ENCODE measurements at places on chromosomes 12 and 14.

GRCh38 chr12:82008251-82008650 lies 249.1 kb upstream of the PPFIA2 start:
- DNase-seq = no peak

- DNase-seq = no peak
Measured at GRCh38 chr12:109545826-109546225, 27.5 kb downstream of the MMAB start.

- DNase-seq = no peak
Measured at GRCh38 chr14:94116701-94117100, 6.2 kb downstream of the IFI27 start.

- no peak for DNase-seq
Measured at GRCh38 chr12:106021516-106021915, 117.2 kb downstream of the NUAK1 start.

DNA sequence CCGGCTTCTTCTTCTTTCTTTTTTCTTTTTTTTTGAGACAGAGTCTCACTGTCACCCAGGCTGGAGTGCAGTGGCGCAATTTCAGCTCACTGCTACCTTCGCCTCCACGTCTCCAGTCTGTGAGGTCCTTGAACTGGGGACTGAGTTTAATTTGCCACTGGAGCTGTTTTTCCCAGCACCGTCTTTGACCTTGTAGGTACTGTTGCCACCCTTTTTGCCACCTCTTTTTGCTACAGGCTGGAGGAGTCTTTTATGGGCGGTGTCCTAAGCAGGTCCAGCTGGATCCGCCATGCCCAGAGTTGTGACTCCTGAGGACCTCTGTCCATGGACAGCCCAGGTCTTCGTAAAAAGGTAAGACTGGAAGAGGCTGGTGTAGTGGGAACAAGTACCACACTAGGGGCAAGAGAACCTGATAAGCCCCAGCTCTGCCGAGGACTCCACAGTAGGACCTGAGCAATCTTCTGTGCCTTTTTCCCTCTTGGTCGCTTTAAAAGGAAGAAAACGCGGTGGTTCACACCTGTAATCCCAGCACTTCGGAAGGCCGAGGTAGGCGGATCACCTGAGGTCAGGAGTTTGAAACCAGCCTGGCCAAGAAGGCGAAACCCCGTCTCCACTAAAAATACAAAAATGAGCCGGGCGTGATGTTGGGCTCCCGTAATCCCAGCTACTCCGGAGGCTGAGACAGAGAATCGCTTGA lies 946 bp downstream of the RNU4-2 start:
- no peak for DNase-seq

DNA sequence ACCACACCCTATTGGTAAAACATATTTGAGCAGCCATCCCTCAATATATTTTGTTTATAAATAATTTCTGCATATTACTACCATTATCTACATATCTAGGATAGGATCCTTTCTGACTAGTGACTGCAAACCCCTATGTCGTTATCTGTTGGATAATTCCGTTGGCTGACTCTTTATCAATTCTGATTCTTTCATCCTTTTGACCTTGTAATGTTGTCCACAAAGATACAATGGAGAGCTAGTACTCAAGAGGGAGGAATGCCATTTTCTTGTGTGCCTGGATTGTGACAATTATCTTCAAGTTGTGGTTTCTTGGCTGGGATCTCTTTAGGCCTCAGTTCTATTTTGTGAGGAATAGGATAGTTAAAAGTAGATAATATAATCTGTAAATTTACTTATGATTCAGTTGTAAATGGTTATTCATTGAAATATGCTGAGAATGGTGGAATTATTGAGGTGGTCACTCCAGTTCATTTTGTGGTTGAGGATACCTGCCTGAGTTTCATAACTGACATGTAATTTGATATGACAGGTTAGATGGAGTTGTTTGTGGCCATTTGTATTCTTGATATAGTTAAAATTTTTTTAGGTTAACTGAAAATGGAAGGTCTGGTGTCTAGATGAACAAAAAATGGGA lies 10.1 kb downstream of the CHST11 start:
- no peak for DNase-seq

GRCh38 chr12:67757651-67758050 lies 109.1 kb downstream of the DYRK2 start:
- DNase-seq = no peak

All from activated CD4-positive, alpha-beta T cell treated with anti-CD3 and anti-CD28 coated beads for 24 hours (primary cell).